COR-L47 (cell line): ENCODE measurements at places on chromosomes 1 and 21.

- DNase-seq = no peak
Measured at GRCh38 chr21:31111093-31111492, 72.8 kb upstream of the KRTAP19-8 start.

- no peak for DNase-seq
Measured at GRCh38 chr1:204558467-204558866, 42.3 kb downstream of the MDM4 start.

GRCh38 chr1:227401562-227402342 is 83.5 kb upstream of the CDC42BPA start:
- no peak for DNase-seq

DNA sequence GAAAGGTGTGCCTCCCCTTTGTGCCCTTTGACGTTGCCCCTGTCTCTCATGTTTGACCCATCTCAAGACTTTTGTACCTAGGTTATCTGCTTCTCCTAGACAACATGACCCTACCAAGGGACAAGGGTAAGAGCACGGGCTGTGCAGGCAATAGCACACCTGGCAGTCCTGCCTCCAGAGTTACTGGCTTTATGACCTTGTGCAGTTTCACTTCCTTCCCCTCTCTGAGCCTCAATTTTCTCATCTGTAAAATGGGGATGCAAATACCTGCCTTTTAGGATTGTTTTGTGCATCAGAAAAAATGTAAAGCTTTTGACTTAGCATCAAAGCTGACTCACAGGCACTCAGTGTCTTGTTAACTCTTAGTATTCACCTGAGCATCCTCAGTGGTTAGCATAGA is 36.4 kb downstream of the ELK4 start:
- no peak for DNase-seq

DNA sequence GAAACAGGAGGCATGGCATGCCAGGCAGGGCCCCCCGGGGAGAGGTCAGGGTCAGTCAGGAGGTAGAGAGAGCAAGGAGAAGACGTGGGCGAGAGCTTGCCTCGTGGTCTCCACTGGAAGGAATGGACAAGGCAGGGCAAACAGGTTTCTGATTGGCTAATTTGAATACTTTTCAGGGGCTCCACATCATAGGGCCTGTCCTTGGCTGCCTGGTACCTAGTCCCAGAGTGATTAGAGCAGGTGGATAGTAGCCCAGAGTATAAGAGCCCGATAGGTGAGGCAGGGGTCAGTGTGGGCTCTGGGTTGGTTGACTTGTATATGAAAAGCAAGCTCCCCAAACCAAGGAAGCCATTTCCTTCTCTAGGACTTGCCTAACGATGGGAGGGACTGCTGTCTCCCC is 178.6 kb downstream of the ZP4 start:
- DNase-seq = no peak

- DNase-seq = no peak
Measured at GRCh38 chr1:223713546-223714420, 1.4 kb downstream of the CAPN2 start.

DNA sequence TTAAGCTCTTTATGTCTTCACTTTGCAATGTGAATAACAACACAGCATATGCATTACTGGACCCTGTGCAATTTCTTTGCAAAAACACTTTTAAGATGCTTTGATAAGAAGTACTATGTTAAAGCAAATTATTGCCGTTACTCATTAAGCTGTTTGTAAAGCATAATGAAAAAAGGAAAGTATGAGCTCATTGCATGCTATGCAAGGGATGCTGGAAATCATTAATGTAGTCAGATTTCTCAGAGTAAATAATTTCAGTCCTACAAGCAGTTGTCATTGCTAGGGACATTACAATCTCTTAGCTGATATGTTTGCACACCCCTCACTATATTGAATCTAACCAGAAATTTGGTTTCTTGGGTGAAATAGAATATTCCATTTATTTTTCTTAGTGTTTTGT is 982.5 kb upstream of the ADGRL2 start:
- DNase-seq = no peak
